NCI-H510A treated with DMSO at 0.1 percent for 48 hours (cell line): ENCODE measurements at places on chromosomes 2 and 18.

DNA sequence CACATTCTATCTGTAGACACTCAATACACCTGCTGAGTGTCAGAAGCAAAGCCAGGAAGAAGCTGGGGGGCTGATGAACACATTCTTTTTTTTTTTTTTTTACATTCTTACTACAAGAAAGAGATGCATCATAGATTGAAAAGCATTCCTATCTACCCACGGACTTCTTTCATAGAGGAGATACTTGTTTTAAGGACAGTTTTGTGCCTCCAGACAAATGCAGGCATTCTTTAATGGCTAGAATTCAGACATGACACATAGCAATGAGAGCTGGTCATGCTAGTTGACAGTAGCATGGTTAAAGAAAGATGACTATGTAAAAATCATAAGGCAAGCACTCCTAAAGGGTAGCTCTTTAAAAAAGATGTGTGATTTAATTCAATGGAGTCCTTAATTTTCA is 110.2 kb downstream of the EPHA4 start:
- no peak for DNase-seq

DNA sequence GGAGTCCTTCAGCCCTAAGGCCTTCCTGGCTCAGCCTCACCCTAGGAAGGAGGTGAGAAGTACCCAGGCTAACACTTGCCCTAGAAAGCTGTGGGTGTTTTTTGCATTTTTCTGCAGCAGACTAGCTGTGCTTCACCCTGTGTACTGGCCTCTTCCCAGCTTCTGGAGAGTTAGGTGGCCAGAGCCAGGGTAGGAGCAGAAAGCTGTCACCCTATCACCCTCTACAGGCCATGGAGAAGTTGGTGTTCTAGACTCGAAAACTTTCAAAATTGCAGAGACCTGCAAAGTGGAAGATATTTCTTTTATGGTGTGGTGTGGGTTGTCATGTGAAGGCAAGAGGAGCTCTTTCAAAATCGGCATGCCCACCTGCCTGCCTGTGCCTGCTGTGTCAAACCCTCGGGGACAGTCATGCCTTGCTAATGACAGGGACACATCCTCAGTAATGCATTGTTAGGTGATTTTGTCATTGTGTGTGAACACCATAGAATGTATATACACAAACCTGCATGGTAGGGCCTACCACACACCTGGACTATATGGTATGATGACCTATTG is 29.8 kb downstream of the EHD3 start:
- DNase-seq: no peak

- no peak for DNase-seq
Measured at GRCh38 chr18:30682672-30683071, 359.9 kb downstream of the DSC3 start.

DNA sequence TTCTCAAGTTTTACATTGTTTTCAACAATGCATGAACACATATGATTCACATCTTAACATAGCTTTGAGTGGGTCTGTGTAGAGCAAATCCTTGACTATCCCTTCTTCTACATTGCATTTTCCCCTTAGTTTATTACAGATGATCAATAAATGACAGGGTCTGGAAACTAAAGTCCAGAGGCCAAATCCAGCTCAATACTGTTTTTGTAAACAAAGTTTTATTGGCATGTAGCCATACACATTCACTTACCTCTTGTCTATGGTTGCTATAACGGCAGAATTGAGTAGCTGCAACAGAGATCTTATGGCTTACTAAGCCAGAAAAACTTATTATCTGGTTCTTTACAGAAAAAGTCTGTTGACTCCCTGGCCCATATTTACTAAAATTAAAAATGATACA is 12.8 kb downstream of the FANCL start:
- peak; percentile 3 for DNase-seq

DNA sequence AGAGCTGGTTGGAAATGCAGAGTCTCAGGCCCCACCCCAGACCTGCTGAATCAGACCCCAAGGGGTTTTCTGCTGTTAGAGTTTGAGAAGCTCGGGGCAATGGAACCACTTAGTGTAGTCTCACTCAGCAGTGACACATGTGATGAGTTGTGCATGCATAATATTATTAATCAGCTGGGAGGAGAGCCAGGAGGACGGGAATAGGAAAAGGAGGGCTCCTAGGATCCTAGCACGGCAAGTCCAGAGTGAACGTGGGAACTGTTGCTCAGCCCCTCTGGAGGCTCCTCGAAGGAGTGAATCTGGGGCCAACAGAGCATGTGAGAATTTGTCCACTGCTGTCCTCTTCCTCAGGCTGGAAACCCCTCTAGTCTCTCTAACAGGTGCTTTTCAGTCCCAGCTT is 87.1 kb downstream of the HS1BP3 start:
- DNase-seq: no peak

GRCh38 chr2:16828828-16829160 is 163.2 kb upstream of the CYRIA start:
- DNase-seq: no peak

DNA sequence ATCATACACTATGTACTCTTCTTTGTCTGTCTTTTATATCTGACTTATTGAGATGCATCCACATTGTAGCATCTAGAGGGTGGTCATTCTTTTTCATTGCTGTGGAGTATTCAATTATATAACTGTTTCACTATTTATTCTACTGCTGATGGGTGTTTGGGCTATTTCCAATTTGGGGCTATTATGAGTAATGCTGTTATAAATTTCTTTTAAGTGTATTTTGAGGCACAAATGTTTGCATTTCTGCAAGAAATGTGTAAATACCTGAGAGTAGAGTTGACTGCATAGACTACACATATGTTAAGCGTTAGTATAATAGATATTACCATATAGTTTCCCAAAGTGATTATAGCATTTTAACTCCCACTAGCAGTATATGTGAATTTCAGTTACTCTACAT is 26.9 kb upstream of the PPP1R1C start:
- DNase-seq: no peak

DNA sequence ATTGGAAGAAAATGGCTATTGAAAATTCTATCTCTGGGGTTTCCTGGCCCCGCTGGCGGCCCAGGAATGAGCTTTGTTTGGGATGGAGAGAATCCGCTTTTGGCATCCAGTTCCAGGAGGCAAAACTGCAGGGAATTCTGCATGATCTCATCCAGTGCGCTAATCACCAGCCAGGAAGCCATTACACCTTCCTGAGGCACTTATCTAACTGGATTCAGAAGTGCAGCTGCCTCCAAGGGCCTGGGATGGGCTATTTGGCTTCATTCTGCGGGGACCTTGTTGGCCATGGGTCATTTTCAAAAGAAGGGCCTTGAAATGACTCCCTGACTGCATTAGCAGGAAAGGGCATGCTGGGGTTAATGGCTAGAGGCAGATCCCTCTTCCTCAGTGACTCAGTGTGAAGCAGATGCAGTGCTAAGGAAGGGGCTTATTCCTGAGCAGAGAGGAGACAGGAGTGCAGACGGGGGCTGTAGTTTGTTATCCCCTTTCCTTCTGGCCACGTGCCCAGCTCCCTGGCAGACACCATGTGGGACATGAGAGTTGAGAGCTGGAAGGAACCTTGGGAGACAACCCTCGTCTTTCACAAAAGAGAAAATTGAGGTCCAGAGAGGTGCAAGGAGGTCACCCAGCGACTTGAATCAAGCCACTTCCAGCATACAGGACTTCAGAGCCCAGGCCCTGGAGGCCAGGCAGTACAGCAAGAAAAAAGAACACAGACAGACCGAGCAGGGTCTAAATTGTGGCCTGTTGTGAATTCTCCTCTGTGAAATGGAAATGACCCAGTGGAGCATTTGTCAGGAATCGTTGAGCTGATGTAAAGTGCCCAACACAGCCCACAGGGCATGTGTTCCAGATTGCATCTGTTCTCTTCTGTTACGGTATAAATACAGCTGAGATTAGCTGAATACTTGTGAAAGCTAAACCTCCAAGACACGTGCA is 161.8 kb downstream of the PRKCE start:
- peak; percentile 55 for DNase-seq

GRCh38 chr2:65762068-65762467 is 329.7 kb upstream of the SPRED2 start:
- no peak for DNase-seq

DNA sequence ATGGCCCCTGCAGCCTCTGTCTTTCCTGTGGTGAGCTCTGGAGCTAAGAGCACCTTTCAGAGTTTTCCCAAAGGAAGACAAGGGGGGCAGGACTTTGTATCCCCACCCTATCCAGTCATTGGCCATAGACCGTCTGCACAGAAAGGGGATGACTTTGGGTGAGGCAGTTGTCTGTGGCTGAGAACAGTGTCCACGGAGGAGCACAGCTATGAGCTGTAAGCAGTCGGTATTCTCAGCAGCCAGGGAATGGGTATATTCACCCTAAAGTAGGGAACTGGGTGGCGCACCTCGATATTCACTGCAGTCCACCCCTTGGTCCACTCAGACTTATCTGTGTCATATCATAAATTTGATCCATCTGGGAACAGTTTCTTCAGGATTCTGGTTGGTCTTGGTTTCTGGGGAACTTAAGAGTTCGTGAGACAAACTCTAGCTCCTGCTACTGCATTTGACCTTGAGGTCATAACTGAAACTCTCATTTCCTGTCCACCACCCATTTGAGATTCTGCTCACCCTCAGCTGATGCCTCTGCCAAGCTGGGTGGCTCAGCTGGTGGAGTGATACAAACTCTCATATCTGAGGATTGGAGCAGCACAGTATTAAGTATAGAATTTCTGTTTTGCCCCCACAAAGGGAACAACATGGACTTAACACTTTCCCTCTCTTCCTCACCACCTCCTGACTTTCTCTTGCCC is 45.2 kb upstream of the SCG2 start:
- DNase-seq: no peak

DNA sequence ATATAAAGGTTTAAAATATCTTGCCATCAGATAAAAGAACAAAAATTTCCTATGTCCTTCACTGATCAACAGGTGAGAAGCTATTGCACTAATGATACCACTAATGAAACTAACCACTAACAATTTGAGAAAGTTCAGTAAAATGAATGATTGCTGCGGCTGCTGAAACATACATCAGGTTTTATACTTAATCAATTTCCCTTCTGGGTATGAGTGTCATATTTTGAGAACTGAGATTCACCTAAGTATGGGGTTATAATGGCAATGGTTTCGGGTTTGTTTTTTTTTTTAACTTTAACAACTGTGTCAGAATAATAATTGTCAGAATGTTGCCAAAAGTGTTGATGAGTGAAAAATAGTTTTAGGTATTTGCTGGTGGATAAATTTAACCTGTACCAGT is 151.3 kb upstream of the SLC39A10 start:
- DNase-seq: no peak

- no peak for DNase-seq
Measured at GRCh38 chr2:11203480-11203879, 48.2 kb downstream of the SLC66A3 start.

DNA sequence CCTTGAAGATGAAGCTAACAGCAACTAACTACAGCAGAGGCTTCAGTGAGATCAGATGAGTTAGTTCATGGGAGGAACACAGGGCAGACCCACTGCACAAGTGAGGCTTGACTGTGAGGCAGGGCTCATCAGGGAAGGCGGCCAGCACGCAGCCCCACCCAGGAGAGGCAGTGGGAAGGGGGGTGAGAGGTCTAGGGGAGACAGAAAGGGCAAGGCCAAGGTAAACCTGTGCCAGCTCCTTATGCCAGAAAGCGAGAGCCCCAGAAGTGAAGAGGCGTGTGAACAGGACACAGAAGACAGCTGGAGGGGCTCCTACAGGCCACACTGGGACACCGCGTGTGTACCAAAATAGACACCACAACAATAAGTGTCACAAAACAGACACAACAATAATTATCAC is 48.6 kb downstream of the ANO7 start:
- DNase-seq: no peak

- no peak for DNase-seq
Measured at GRCh38 chr2:199207011-199207410, 250.7 kb downstream of the SATB2 start.

GRCh38 chr2:212176151-212176550 is 362.5 kb downstream of the ERBB4 start:
- DNase-seq: no peak

DNA sequence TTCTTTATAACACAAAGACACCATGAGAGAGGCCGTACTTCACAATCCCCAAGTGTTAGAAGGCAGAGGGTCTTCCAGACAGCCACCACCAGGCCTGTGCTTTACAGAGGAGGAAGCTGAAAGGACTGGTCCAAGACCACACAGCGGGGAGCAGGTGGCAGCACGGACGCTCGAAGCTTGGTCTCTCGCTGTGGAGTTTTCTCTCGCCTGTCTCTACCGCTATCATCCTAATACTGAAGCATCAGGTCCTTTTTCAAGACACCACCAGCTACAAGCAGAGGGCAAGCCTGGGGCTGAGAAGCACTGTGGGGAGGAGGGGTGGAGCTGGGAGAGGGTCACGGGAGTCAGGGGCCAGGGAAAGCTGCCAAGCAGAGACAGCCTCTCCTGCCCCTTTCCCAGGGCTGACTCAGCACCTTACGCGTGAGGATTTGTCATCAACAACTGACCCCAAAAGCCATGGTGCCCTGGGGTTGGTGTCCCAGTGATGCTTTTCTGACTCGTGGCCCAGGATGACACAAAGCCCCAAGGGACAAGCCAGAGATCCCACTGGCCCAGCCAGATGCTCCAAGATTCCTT is 31.9 kb upstream of the FOSL2 start:
- DNase-seq: no peak

DNA sequence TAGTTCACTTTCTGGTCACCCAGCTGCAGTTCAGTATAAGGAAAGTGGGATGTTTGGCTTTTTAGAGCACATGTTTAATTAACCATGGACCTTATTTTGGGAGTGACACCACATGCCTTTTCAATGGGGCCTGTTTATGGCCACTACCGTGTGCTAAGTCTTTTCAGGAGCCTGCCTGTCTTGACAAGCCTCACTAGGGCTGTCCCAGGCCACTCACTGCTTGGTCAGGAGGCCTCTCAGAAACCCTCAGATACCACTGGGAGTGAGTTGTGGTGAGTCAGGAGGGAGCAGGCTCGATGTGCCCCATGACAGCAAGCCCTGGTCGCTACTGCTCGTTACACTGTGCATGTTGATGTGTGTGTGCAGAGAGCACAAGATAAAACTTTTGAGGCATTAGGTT is 123.0 kb downstream of the MAP4K4 start:
- DNase-seq: no peak

GRCh38 chr18:74760436-74760835 is 162.8 kb downstream of the ZNF407 start:
- no peak for DNase-seq

DNA sequence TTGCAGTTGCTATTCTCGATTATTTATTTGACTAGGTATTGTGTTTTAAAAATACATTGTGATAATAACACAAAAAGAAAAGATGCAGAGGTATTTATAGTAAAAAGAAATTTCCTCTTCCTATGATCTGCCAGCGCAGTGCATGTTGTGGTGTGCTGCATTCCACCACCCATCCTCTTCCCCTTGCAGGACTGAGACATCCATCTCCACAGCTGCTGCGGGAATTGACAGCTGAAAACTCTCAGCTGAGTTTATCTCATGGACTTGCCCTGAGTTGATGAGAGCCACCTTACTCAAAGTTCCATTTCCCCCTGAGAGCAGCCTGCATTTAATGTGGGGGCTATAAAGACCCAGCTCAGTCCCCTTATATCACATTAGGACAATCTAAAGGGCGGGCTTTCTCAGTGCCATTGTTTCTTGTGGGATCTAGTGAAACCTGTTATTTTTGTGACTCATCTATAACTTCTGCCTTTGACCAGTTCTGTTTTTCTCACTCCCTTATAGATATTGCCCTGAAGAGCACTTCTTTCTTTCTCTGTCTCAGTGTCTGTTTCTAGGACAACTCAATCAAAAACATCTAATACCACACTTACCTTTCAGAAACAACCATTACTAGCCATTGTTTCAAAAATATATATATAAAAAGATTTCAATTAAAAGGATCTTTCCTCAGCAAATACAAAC is 698.5 kb downstream of the NR4A2 start:
- no peak for DNase-seq
